ENCODE measurements at places on chromosomes 5 and 9. TPM values are rescaled to one million over a fixed set of nuclear protein-coding genes. Genes with fewer than 3 reads are reported as not detected.

TMC1 gene
- total RNA-seq: 1.5 TPM

SCGB3A2 gene
- not detected for total RNA-seq

DNA sequence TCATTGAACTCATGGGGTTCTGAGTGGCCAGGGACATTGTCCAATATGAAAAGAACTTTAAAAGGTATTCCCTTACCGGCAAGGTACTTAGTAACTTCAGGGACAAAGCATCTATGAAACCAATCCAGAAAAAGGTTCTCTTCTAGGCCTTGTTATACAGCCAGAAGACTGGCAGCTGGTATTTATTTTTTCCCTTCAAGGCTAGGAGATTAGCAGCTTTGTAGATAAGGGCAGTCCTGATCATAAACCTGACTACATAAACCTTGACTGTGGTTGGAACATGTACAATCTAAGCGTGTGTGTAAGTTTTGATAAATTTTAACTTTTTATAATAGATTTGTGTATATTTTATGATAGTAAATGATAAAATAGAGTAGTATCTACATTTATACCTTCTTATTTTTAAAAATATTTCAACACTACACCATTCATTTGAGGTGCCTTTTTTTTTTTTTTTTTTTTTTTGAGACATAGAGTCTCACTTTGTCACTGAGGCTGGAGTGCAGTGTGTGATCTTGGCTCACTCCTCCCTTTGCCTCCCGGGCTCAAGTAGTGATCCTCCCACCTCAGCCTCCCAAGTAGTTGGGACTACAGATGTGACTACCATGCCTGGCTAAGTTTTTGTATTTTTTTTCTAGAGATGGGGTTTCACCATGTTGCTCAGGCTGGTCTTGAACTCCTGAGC, 24.5 kb downstream of the RANBP17 start:
- no peak overlapping the region for H3K4me3 ChIP-seq
- no peaks in the 10 kb centered on the region for H3K36me3 ChIP-seq
- peak overlapping the region; percentile 48 for H3K27ac ChIP-seq
- no peak for DNase-seq

FREM1 gene
- total RNA-seq: 0.29 TPM

- no peak overlapping the region for H3K27ac ChIP-seq
- no peaks in the 10 kb centered on the region for H3K27me3 ChIP-seq
- no peaks in the 10 kb centered on the region for H3K36me3 ChIP-seq
- H3K4me3 ChIP-seq: no peak overlapping the region
- no peak for DNase-seq
These were observed 120.8 kb downstream of the DMRT2 start for GRCh38 chr9:1170918-1171317.

Data from endothelial cell of umbilical vein (primary cell).